Renal cortical epithelial cell (primary cell): ENCODE measurements at places on chromosomes 12 and 14.

GRCh38 chr14:89572596-89573398 is 155.8 kb upstream of the FOXN3 start:
- DNase-seq: no peak

GRCh38 chr14:81162941-81163340 is 57.8 kb downstream of the GTF2A1 start:
- DNase-seq: no peak

- no peak for DNase-seq
These were observed 497.7 kb upstream of the RPL10L start for GRCh38 chr14:47149326-47149725.

DNA sequence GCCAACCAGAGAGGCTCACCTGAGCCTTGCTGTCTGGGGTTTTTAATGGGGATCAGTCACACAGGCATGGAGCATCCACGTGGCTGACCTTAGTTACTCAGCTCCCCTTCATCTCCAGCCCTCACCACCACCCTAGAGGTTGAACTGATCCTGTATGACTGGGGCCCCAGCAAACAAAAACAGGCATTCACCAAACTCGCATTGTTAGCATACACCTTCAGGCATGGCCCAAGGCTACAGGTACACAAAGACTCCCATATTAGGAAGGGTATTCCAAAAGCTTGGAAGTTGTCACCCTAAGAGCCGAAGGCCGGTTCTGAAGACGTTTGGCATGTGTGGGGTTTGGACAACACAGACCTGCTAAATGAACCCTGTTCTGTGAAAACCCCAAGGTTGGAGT is 10.0 kb downstream of the DNAH10 start:
- DNase-seq: no peak

DNA sequence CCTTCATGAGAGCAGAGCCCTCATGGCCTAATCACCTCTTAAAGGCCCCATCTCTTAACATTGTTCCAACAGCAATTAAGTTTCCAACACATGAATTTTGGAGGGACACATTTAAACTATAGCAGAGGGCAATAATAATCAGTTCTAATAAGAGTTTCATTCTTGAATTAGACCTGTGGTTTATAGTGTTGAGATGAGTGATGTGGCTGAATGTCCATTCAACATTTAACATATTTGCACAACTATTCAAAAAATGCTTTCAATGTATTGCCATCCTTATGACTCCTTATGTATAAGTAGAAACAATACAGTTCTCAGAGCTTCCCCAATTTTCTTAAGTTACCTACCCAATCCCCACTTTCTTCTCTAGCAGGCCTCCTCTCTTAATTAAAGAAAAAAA is 21.5 kb downstream of the KLHL28 start:
- DNase-seq: no peak

GRCh38 chr12:51076236-51076930 is 7.0 kb downstream of the CSRNP2 start:
- no peak for DNase-seq

GRCh38 chr12:58138424-58138823 is 197.1 kb downstream of the ATP23 start:
- DNase-seq: no peak

GRCh38 chr14:92613008-92613658 is 99.6 kb downstream of the RIN3 start:
- DNase-seq: no peak

DNA sequence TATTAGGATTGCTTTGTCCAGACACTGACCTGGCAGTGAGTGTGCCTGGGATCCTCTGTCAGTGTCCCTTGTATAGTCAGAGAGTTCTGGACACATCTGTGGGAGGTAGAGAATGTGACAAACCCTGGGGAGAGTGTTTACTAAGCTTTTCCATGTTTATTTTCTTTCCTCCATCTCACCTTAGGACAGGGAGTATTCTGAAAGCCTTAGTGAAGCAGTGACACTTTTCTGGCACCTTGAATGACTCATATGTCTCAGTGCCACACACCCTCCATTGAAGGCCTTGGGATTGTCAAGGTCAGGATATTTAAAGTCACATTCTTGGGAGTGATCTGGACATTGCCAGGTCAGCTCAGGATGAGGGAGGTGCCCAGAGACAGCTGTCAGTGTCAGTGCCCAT is 34.9 kb upstream of the CTDSP2 start:
- DNase-seq: no peak

DNA sequence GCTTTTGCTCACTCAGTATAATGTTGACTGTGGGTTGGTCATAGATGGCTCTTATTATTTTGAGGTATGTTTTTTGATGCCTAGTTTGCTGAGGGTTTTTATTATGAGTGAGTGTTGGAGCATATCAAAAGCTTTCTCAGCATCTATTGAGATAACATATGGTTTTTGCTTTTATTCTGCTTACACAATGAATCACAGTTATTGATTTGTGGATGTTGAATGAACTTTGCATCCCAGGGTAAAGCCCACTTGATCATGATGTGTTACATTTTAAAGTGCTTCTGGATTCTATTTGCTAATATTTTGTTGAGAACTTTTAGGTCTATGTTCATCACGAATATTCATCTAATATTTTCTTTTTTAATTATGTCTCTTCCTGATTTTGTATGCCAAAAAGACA is 1260.3 kb downstream of the TMEM121 start:
- DNase-seq: no peak

DNA sequence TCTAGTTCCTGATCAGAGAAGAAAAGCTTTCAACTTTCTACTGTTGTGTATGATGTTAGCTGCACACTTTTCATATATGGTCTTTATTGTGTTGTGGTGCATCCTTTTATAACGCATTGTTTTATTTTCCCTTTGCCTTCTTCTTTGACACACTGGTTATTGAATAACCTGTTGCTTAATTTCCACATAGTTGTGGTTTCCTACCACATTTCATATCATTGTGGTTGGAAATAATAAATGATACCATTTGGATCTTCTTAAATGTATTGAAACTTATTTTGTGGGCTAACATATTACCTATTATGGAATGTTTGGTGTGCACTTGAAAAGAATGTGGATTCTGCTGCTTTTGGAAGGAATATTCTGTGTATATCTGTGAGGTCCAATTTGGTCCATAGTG is 64.9 kb downstream of the GPHN start:
- DNase-seq: peak; percentile 27
